Activated B cell treated with CpG ODN at 0.5 μM for 24 hours (primary cell): ENCODE measurements at places on chromosomes 2 and 18.

- no peak for DNase-seq
These were observed 123.7 kb upstream of the PPP1CB start for GRCh38 chr2:28627722-28628480.

- no peak for DNase-seq
These were observed 238.5 kb upstream of the ERBB4 start for GRCh38 chr2:212777020-212777491.

DNA sequence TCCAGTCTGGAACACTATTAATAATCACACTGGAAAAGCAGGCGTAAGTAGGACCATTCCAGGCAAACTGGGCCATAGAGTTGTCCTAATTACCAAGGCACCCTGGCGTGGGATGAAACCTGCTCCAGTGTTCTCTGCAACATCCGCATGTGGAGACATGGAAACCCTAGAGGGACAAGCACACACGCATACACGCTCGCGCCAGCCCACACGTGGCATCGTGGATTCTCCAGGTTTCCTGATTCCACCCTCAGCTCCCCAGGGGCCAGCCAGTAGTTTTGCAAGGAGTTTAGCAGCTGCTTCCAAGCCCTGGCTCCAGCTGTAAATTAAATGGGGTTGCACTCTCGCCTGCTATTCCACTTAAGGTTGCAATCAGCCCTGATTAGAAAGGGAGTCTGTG, 127.7 kb downstream of the DYSF start:
- DNase-seq: no peak

DNA sequence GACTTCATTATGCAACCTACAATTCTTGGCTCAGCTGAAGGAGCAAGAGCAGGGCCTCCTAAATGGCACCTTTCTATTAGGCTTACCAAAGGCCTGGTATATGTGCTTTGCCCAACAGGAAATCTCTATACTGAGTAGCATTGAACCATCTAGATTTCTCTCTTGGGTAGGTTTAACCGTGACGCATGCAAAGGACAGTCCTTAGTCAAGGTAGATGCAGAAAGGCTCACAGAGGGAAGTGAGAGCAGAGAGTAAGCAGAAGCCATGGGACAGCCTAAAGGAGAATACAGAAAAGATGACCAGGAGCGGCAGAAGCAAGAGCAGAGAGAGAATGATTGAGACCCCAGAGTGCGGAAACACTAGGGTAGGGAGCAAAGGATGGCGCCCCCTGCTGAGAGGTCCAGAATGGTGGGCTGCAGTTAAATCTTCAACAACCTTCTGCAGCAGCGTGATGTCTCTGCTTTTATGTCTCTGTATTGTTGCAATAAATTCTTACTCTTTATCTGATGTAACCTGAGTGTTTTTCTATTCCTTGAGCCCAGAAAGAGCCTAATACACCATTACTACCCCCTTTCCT, 4.7 kb upstream of the OSBPL1A start:
- DNase-seq: no peak

- DNase-seq: no peak
These were observed 15.4 kb downstream of the TMEM163 start for GRCh38 chr2:134703426-134703825.

DNA sequence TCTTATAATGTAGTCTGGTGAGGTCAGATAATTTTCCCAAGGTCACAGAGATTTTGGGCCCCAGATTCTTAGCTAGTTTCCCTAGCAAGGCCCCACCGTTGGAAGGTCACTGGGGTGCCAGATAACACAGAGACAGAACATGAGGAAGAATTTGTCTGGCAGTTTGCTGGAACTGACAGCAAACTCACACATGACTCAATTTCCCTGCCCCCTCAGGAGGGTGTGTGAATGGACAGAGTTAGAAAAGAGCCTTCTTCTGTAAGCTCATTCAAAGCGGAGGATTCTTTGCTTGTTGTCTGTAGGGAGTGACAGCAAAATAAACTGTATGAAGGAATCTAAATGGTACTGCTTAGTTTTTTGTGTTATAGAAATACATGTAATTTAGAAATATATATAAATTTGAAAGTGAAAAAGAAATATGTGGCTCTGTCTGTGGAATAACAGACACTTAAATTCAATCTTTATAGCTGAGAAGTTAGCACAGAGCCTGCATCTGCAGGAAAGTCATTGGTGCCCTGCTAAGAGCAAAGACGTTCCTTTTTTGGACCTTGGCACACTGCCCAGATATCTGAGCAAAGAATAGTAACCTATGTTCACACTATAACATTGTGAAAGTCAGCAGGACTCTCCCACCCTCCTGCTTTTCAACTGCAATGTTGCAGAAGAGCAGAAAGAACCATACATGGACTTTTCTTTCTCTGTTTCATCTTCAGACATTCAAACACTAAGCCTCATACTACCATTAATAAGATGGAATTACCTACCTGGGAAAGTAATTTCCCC, 2.1 kb downstream of the MDH1 start:
- DNase-seq: no peak

DNA sequence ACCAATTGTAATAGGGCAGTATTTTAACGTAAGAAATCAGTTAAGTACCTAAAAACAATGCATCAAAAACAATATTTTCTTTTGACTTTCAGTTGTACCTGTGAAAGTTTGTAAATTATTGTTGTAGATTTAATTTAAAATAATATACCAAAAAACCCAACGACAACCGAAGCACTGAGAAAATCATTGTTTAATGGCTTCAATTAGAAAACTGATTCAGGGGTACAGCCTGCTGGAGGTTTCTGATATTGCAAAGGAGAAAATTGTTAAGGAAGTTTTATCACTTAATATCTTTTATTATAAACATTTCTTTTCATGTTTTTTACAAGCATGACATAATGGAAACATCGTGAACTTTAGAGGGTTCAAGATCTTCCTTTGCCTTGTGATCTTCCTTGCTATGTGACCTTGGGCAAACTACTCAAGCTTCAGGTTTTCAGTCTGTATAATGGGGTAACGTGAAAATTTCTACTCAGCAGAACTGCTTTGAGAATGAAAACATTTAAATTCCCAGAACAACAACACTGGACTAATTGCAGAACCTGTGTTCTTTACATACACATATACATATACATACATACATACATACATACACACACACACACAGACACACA, 76.3 kb upstream of the GLS start:
- DNase-seq: no peak

DNA sequence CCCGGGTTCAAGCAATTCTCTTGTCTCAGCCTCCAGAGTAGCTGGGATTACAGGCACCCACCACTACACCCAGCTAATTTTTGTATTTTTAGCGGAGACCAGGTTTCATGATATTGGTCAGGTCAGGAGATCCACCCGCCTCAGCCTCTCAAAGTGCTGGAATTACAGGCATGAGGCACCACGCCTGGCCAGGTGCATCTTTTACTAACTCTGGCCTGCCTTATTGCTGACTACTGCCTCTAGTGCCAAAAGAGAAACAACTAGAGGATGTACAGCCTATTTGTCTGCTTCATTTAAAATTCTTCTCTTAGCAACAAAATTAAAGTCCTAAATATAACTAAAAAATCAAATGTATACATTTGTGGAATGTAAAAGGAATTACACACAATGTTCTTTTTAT, 115.4 kb downstream of the BMPR2 start:
- DNase-seq: no peak

DNA sequence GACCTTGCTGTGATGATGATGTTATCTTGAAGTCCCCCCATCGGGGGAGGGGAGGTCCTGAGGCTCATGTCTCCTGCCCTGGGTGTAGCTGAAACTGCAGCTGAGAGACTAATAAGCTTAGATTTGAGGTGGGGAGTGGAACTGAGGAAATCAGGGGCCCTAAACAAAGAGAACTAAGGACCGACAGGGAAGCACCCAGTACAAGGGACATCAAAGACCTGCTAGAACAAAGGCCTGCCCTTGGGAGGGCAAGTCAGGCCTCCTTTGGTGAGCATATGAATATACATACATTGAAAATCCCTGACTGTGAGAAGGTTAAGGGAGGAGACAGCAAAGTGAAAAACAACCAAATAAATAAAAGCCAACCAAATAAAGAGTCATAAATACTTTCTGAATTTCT, 1132.5 kb upstream of the CELF4 start:
- DNase-seq: no peak

DNA sequence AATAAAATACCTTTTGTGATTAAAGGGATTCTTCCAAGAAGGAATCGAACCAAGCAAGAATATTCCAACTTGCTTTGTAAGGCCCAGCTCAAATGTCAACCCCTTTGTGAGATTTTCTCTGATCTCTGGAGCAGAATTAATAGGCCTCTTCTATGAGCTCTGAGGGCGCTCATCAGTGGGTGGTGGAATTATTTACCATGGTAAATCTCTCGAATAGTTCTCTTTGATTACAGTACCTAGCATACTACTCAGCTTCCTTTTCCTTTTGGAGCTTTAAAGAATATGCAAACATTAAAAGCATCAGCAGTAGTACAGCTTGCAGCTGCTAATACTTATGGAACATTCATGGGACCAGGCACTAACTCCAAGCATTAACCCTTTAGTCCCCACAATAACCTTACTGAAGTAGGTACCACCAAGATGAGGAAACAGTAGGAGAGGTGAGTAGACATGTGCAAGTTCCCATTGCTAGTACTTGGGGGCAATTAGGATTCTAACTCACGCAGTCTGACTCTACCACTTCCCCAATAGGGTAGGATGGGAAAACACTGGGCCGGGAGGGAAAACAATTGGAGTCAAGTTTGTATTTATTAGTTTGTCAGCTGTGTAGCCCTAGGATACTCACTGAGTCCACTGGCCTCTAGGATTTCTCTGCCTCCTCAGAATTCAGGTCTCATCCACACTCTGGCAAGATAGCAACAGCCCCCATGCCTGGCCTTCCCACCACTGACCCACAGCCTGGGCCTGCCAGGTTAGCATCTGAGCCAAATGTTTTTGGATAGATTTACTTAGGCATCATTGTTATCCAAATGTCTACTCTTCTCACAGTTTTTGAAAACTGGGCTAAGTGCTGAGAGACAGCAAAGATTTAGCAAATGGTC, 21.7 kb downstream of the ADD2 start:
- no peak for DNase-seq

GRCh38 chr2:228102949-228103348, 78.5 kb downstream of the SPHKAP start:
- DNase-seq: no peak

DNA sequence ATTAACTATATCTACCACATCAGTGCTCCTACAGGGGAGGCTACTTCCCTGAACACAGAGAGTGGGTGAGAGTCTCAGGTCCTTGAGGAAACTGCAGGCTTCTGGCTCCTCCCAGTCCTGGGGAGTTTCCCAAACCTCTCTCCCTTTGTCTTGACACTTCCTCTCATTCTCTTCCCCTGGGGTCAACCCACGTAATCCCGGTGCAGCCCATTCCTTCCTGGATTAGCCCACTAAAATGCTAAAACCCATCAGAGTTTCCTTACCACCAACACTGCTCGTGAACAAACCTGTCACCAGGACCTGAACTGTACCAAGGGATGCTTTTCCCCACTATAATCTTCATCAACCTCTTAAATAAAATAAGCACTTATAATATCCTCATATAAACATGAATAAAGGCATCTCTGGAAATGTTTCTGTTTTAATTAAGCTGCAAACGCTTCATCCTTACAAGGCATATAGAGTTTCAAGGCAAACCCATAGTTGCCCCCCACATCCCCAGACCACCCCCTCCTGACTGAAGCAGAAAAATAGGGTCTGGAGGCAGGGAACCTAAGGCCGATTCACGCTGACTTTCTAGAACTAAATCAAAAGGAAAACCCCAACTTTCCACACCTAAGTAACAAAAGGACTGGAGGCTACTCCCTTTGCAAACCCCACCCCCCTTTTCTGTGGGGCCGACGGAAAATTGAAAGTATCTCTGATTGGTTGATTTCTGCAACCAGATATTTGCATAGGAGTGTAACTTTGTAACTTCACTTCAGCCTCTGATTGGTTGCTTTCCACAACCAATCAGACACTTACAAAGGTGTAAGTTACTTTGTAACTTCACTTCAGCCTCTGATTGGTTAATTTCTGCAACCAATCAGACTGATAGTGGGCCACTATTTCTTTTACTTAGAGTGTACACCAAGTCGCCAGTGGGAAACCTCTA, 19.0 kb downstream of the TMSB10 start:
- no peak for DNase-seq

- no peak for DNase-seq
These were observed 4.2 kb downstream of the TEX51 start for GRCh38 chr2:126902859-126903258.

GRCh38 chr18:68721681-68722583, 7.0 kb upstream of the TMX3 start:
- DNase-seq: no peak

GRCh38 chr2:9112079-9112721, 94.4 kb upstream of the ASAP2 start:
- no peak for DNase-seq

- DNase-seq: no peak
These were observed 3.2 kb downstream of the UBE2E3 start for GRCh38 chr2:180983468-180984242.

- no peak for DNase-seq
These were observed 21.0 kb upstream of the SEMA4C start for GRCh38 chr2:96890726-96891385.
